NCI-H1092 treated with DMSO at 0.1 percent for 48 hours (cell line): ENCODE measurements at places on chromosomes 7 and 10.
A peak's percentile ranks its signal among the peaks of the same experiment; 100 is the strongest.

DNA sequence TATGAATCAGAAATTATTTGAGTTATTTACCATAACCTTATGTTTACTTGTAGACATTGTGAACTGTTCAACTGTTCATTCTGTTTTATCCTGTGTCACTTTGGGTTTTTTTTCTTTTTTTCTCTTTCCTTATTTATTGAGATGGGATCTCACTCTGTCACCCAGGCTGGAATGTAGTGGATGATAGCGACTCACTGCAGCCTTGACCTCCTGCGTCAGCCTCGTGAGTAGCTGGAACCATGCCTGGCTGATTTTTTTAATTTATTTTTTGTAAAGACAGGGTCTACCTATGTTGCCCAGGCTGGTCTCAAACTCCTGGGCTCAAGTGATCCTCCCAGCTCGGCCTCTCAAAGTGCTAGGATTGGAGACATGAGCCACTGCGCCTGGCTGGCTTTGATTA, 97.1 kb downstream of the CSTF2T start:
- no peak for DNase-seq

DNA sequence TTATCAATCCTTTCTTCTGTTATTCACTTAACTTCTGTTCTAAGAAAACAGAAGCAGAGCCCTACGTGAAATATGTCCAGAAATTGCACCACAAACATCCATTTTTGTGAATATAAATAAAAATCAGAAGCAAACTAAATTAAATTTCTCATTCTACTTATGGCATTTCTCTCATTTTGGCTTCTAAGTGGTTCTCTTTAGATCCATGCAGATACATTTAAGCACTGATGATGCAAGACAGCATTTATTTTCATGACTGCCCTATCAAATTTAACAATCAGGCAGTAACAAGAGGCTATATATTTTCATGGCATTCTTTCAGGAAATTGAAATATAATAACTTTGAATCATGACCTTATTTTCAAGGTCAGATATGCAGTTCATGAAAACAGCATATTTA, 1049.6 kb downstream of the GRM8 start:
- DNase-seq: no peak

- DNase-seq: no peak
Observed at GRCh38 chr7:75050501-75050900, 23.1 kb downstream of the RCC1L start.

DNA sequence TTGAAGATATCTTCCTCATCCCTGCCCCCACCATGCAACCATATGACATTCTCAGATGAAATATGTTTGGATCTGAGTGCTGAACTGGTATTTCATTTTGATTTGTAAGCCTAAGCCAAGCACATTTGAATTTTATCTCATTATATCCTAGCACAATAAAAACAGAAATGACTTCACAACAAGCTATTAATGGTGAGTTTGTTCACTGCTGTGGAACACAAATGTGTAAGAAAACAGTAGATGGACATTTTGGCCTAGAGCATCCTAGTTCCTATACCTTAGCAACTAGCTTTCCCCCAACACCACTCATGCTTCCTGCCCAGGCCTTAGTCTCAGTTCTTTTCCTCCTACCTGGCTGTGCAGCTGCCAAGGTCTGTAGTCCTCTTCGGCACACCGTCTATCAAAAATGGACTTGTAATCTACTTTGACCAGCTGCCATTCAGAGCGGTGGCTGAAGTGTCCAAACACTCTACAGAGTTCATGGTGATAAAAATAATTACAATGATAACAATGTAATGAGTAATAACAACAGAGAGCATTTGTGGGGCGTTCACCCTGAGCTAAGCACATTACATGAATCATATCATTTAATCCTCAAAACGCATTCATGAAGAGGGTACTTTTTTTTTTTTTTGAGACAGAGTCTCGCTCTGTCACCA, 491.9 kb downstream of the SORCS1 start:
- no peak for DNase-seq

DNA sequence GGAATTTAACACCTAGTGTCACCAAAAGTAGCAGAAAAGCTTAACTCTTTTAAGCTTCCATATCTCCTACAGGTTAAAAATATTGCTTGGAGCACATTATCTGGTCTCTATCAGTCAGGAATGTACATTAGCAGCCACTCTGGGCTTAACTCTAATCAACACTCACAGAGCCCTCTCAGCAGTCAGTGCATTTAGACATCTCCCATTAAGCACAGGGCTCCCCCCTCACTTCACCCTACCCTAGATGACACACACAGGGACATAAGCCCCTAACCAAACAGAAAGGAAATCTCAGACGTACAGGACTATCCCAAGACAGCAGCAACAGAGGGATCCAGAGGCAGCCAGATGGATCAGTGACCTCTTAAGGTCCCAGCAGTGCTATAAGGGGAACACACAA, 26.4 kb downstream of the FBXW4 start:
- no peak for DNase-seq

DNA sequence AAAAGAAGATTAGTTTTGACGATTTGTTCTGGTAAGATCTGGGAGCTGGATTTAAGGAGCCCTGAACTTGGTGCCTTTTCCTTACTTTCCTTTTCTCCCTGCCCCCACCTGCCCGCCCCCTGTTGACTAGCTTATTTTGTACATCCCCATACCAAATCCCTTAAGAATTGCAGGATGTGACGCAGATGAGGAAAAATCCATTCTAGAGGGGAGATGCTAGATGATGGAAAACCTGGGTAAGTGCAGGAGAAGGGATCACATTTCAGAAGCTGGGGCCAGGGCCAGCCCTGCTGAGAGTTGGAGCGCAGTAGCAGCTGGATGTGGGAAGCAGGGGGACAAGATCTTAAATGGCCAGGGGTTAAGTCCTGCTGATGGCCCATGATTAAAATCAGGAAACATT, 93.9 kb downstream of the CCDC3 start:
- DNase-seq: no peak

- DNase-seq: peak; percentile 62
Observed at GRCh38 chr10:61793760-61794703, 107.5 kb upstream of the ARID5B start.

DNA sequence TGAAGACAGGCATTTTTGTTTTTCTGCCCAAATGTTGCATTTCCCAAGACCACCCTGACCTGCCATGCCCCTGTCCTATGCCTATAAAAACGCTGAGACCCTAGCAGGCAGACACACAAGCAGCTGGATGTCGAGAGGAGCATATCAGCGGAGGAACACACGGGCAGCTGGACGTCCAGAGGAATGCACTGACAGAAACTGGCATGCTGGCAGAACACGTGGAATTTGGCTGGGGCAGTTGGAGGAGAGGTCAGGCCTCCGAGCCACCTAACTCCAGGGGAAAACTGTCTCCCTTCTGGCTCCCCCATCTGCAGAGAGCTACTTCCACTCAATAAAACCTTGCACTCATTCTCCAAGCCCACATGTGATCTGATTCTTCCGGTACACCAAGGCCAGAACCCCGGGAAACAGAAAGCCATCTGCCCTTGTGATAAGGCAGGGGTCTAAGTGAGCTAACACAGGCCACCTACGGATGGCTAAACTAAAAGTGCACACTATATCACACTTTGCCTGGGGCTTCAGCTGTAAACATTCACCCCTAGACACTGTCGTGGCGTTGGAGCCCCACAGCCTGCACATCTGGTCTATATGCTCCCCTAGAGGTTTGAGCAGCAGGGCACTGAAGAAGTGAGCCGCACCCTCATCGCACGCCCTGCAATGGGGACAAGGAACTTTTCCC, 10.0 kb upstream of the CDHR3 start:
- no peak for DNase-seq

DNA sequence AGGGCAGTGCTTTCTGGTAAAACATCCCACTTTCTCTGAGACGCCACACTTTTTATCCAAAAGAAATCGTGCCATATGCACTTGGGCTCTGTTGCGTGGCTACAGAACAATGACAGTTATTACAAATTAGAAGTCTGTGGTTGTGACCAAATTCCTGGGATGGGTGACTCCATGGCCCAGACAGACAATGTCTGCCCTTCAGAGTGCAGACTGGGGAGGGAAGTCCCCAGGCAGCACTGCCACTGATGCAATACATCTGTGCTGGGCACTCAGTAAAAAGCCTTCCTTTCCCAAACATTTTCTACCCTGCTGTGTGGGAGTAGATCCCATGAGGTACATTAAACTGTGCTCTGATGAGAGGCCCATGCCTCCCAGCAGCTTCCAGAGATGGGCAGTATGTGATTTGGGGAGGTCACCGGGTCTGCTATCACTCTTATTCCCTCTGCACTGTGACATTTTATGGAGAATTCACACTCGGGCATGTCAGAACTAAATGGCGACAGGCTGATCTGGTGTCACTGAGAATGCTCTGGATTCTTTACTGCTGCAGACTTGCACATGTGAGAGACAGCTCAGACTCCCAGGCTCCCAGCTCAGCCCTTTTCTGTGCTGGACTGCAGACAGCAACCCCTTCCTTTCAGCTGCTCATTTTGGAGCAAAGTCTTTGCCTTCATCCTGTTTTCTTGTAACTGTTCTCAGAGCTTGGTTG, 243.5 kb upstream of the ZNF32 start:
- no peak for DNase-seq

DNA sequence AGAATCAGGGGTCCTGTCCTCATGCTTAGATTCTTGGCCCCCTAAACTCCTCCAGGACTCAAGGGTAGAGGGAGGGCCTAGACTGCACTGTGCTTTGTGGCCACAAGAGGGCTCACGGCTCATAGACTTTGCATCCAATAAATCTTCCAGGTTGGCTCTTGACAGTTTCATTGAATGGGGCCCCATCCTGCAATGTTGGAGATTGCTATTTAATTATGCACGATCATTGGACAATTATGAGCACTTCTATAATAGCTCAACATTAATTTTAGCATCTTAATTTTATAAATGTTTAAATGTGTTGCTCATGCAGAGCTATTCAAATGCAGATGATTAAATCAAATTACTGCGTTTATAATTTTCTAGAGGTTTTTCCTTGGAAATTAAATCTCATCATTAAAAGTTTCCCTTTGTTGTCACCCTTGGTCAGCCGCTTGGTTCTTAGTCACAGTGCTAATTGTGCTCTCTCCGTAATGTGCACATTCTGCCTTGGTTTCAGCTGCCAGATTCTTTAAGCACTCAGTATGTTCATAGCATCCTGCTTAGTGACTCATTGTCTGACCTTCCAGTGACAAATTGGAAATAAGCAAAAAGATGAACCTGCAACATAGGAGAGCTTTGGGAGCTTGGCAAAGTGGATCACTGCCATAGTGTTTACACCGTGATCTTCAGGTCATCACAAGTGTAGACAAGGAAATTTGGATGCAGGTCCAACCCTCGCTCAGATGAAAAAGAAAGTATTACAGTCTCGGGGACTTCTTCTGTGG, 33.4 kb upstream of the PLPP4 start:
- DNase-seq: no peak

GRCh38 chr10:53690524-53691240, 918.1 kb upstream of the MBL2 start:
- DNase-seq: no peak

GRCh38 chr7:25456467-25457171, 228.3 kb upstream of the NPVF start:
- DNase-seq: peak; percentile 34

GRCh38 chr7:151172273-151173141, 5.0 kb upstream of the GBX1 start:
- peak; percentile 74 for DNase-seq

- DNase-seq: no peak
Observed at GRCh38 chr10:80878330-80878729, 340.6 kb downstream of the SH2D4B start.

- no peak for DNase-seq
Observed at GRCh38 chr10:75911426-75911825, 480.0 kb downstream of the LRMDA start.

DNA sequence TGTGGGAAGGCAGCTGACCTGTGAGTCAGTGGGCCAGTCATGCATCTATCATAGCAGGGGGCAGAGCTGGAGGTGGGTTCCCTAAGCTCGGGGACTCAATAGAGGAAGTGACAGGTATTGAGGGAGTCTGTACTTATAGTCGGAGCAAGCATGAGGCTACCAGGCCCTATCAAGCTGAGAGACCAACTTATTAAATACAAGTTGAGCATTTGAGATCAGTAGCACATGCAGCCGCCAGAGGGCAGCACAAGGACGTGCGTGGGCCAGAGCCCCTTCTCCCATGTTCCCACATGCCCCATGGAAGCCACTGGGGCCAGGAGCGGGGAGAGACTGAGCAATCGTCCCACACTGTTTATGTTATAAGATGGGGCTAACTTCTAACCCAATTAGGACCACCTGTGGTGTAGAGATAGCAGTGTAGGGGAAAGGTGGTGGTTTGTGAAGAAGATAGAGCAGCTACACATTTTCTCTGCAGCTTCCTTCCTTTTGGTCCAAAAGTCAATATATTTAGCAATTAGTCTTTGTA, 13.0 kb upstream of the STK31 start:
- no peak for DNase-seq

DNA sequence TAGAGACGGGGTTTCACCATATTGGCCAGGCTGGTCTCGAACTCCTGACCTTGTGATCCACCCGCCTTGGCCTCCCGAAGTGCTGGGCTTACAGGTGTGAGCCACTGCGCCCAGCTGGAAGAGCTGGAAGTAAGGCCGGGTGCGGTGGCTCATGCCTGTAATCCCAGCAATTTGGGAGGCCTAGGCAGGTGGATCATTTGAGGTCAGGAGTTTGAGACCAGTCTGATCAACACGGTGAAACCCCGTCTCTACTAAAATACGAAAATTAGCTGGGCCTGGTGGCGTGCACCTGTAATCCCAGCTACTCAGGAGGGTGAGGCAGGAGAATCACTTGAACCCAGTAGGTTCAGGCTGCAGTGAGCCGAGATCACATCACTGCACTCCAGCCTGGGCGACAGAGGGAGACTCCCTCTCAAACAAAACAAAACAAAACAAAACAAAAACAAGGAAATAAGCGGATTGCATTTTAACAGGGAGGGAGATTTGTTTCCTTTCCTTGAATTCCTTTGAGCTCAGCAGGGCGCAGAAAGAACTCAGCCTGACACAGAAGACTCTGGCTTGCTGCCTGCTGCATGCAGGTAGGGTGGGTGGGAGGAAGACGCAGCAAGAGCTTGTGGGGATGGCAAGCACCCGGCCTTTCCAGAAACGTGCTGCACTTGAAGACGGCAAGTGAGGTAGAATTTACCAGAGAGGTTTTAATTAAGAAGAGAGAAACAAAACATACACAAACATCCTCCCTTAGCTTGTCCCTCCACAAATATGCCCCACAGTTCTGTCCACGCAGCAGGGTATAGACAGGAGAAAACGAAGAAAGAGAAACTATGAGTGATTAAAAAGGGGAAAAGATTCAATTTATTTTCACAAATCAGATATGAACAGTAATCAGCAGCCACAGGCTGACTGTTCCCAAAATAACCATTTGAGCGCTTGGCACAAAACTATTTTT, 148.0 kb downstream of the RNF216 start:
- DNase-seq: no peak

DNA sequence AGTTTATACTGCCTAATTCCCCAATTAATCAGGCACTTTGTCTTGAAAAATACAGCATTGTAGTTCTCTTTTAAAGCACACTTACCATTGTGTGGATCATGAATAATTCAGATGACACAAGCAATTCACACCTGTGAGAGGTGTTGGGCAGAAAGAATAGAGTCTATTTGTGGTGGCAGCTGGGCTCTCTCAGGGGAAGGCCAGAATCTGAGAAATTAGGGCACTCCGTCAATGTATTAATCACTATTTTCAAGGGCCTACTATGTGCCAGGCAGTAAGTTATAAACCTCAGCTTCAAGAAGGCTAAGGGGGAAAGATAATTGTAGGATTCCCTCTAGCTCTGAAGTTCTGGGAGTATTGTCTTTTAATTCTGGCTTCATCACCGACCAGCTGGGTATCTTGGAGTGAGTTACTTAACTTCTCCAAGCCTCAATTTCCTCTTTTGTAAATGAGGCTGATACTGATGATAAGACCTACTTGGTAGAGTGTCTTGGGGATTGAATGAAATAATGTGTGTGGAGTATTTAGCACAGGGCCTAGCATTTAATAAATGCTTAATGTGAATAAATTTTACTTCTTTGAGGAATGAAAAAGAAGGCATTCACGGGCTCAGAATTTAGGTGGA, 2.5 kb downstream of the CHN2 start:
- DNase-seq: no peak
